ENCODE measurements at places on chromosomes 1 and 21. TPM values are rescaled to one million over a fixed set of nuclear protein-coding genes. Genes with fewer than 3 reads are reported as not detected.

The PLD5 gene
- total RNA-seq = not detected

The C1orf185 gene
- total RNA-seq = not detected

The PTGER3 gene
- total RNA-seq = 0.50 TPM

The GBP4 gene
- total RNA-seq = 9.7 TPM

The BTBD8 gene
- total RNA-seq = 3.4 TPM

The IVL gene
- not detected for total RNA-seq

Data from psoas muscle (tissue), 8 donors.